Sigmoid colon (tissue), 7 donors: ENCODE measurements at places on chromosomes 12 and 14. TPM values are rescaled to one million over a fixed set of nuclear protein-coding genes. Genes with fewer than 3 reads are reported as not detected.

GRCh38 chr14:28365510-28365909 lies 401.1 kb upstream of the FOXG1 start:
- no peak for DNase-seq
- no peaks in the 10 kb centered on the region for H3K4me1 ChIP-seq
- H3K27me3 ChIP-seq = no peaks in the 10 kb centered on the region
- no peak overlapping the region for H3K4me3 ChIP-seq

GRCh38 chr14:100878271-100879146 lies 25.0 kb downstream of the RTL1 start:
- no peaks in the 10 kb centered on the region for H3K36me3 ChIP-seq
- H3K27ac ChIP-seq = no peak overlapping the region
- H3K4me1 ChIP-seq = no peaks in the 10 kb centered on the region
- DNase-seq = no peak
- peaks cover 19% of the 10 kb centered on the region for H3K27me3 ChIP-seq
- H3K4me3 ChIP-seq = no peak overlapping the region

GRCh38 chr12:80016684-80017083 lies 81.8 kb upstream of the PPP1R12A start:
- peak overlapping the region; percentile 83 for H3K27ac ChIP-seq
- H3K36me3 ChIP-seq = no peaks in the 10 kb centered on the region
- H3K4me3 ChIP-seq = no peak overlapping the region

DNA sequence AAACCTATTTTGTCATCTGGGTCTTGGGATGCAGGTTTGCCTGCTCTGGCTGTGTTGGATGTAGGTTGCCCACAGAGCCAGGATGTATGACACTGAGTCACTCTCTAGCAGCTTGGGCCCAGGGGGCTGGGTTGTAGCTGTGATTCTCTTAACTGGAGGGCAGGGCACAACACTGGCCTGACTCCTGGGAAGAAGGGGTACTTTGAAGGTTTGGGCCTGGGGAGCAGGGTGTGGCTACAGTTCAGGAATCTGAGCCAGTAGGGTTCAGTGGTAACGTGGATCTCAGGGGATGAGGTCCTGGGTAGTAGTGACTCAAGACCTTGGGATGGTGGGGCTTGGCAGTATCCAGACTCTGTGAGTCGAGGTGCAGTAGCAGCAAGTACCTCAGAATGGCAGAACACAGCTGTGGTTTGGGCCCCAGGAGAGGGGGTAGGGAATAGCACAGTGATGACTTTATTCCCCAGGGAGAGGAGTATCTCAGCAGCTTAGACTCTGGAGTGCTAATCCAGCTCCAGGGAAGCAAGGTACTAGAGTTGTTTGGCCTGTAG lies 25.7 kb downstream of the TBC1D15 start:
- peaks cover 37% of the 10 kb centered on the region for H3K4me1 ChIP-seq
- H3K4me3 ChIP-seq = no peak overlapping the region
- no peak for DNase-seq
- no peaks in the 10 kb centered on the region for H3K27me3 ChIP-seq
- no peaks in the 10 kb centered on the region for H3K36me3 ChIP-seq

GRCh38 chr12:23488130-23488529 lies 461.3 kb downstream of the SOX5 start:
- DNase-seq = no peak
- H3K4me1 ChIP-seq = no peaks in the 10 kb centered on the region
- no peaks in the 10 kb centered on the region for H3K36me3 ChIP-seq
- H3K4me3 ChIP-seq = no peak overlapping the region

DNA sequence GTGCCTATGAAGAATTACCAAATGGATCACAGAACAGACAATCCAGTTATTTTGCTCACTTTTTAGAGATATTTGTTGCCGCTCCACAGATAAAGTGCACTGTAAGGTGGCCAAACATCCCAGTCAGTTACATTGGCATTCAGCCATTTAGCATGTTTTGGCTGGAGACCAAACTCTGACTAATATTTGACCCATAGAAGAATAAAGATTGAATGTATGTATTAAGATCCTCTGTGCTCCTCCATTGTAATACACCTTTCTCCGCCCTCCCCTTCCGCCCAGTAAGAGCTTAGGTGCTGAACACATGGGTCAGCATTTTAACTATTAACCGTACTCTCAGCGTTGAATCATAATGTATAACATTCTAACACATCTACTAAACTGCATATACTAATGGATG lies 163.4 kb downstream of the ANO6 start:
- H3K27ac ChIP-seq = no peak overlapping the region
- no peaks in the 10 kb centered on the region for H3K27me3 ChIP-seq
- DNase-seq = no peak
- H3K36me3 ChIP-seq = peaks cover 7% of the 10 kb centered on the region

DNA sequence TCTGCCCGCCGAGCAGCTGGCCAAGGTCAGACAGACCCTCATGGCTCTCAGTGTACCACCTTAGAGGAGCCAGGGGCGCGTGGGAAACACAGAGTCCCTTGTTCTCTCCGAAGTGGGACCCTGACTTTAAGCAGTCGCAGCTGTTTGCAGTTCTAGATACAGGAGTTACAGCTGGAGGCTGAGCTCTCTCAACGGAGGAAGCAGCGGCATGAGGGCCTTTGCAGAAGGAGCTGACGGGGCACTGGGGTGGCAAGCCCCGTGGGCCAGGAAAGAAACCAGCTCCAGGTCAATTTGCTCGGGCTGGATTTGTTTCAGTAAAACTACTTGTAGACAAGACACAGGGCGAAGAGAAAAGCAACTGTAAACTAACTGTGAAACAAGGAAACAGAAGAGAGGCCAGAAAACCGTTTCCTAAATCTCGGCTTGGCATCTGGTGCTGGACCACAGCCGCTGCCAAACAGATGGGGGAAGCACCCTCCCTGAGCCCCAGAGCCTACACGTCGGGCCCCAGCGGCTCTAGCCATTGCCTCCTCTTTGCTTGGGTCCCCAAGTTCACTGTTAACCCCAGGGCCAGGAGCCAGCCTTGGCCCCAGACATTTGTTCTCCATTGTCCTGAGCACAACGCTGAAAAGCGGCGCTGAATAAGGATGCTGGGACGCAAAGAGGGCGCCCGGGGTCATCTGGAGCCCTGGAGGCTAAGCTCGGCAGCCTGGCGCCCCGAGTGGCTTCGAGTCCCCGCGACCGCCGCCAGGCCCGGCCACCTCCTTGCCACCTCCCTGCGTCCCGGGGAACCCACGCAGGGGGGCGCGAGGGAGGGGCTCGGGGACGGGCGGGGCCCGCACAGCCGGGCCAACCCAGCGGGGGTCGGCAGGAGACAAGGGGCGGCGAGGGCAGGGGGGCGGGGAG lies 914 bp upstream of the PACS2 start:
- no peaks in the 10 kb centered on the region for H3K36me3 ChIP-seq
- H3K27ac ChIP-seq = peak overlapping the region; percentile 97
- H3K27me3 ChIP-seq = no peaks in the 10 kb centered on the region
- H3K4me1 ChIP-seq = peaks cover 36% of the 10 kb centered on the region
- H3K4me3 ChIP-seq = peak overlapping the region; percentile 95

DNA sequence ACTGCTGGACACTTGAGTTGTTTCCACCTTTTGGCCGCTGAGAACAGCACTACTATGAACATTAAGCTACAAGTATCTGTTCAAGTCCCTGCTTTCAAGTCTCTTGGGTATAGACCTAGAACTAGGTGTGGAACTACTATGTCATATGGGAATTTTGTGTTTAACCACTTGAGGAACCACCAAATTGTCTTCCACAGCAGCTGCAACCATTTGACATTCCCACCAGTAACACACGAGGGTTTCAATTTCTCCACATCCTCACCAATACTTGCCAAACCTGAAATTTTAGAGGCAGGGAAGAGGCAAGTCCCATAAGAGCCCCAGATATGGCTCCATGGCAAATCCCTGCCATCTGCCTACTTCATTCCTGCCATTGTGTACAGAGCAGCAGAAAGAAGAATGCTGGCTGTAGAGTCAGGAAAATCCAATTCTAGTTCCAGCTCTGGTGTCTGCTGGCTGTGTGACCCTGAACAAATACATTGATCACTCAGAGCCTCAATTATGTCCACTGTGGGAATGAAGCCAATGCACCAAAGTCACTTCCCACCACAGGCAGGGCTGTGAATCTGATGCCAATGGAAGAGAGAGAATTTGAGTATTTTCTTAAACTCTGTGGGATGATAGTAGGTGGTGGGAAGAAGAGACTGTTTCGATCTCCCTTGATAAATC lies 17.8 kb downstream of the PITPNM2 start:
- no peak overlapping the region for H3K4me3 ChIP-seq
- no peaks in the 10 kb centered on the region for H3K27me3 ChIP-seq
- H3K4me1 ChIP-seq = no peaks in the 10 kb centered on the region

- DNase-seq = no peak
- H3K36me3 ChIP-seq = no peaks in the 10 kb centered on the region
- no peak overlapping the region for H3K4me3 ChIP-seq
- H3K27me3 ChIP-seq = no peaks in the 10 kb centered on the region
- no peaks in the 10 kb centered on the region for H3K4me1 ChIP-seq
Measured at GRCh38 chr14:71454513-71455332, 477.5 kb upstream of the RGS6 start.

DNA sequence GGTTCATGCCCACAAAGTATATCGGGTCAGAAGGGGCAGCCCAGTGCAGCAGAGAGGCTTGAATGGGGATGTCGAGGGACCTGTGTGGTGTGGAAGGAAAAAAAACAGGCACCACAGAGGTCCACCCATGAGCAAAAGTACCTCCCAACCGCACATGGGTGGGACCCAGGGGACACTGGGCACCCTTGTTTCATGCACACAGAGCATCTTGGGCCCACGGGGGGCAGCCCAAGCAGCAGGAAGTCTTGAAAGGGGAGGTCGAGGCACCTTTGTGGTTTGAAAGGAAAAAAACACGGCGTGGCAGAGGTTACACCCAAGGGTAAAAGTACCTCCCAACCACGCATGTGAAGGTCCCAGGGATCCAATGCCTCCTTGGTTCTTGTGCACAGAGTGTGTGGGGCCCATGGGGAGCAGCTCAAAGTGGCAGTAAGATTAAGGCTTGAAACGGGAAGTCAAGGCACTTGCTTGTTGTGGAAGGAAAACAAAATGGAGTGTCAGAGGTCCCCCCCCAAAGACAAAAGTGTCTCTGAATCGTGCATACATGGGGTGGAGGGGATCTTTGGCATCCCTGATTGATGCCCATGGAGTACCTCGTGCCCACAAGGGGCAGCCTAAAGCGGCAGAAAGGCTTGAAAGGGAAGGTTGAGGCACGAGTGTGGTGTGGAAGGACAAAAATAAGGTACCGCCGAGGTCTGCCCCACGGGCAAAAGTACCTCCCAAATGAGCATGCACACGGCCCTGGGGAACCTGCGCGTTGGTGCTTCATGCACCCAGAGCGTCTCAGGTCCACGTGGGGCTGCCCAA lies 575.5 kb downstream of the ALG10 start:
- H3K27me3 ChIP-seq = no peaks in the 10 kb centered on the region
- no peaks in the 10 kb centered on the region for H3K36me3 ChIP-seq
- no peak overlapping the region for H3K4me3 ChIP-seq

- no peaks in the 10 kb centered on the region for H3K27me3 ChIP-seq
- no peaks in the 10 kb centered on the region for H3K36me3 ChIP-seq
- DNase-seq = no peak
Measured at GRCh38 chr14:100803676-100804075, 22.2 kb upstream of the MEG3 start.

- H3K4me3 ChIP-seq = peak overlapping the region; percentile 89
- peak overlapping the region; percentile 96 for H3K27ac ChIP-seq
- H3K27me3 ChIP-seq = no peaks in the 10 kb centered on the region
- H3K36me3 ChIP-seq = peaks cover 15% of the 10 kb centered on the region
- no peak for DNase-seq
- H3K4me1 ChIP-seq = peaks cover 25% of the 10 kb centered on the region
Measured at GRCh38 chr14:58243790-58244555, 670 bp upstream of the PSMA3 start.

Gene HHIPL1
- total RNA-seq = 10.8 TPM

Gene FITM1
- total RNA-seq = not detected

Gene MAP3K9
- 0.36 TPM for total RNA-seq

Gene KERA
- total RNA-seq = not detected

Gene TAS2R10
- 2.9 TPM for total RNA-seq

Gene SERPINA3
- 97.8 TPM for total RNA-seq

Gene FOXM1
- 0.36 TPM for total RNA-seq

Gene CNTN1
- total RNA-seq = 23.2 TPM

Gene GAS2L3
- total RNA-seq = 5.6 TPM

Gene HVCN1
- total RNA-seq = 9.7 TPM
